Thoracic aorta (tissue), 2 donors: ENCODE measurements at places on chromosomes 5 and 9. TPM values are rescaled to one million over a fixed set of nuclear protein-coding genes. Genes with fewer than 3 reads are reported as not detected.

F12 gene
- total RNA-seq = not detected

DNA sequence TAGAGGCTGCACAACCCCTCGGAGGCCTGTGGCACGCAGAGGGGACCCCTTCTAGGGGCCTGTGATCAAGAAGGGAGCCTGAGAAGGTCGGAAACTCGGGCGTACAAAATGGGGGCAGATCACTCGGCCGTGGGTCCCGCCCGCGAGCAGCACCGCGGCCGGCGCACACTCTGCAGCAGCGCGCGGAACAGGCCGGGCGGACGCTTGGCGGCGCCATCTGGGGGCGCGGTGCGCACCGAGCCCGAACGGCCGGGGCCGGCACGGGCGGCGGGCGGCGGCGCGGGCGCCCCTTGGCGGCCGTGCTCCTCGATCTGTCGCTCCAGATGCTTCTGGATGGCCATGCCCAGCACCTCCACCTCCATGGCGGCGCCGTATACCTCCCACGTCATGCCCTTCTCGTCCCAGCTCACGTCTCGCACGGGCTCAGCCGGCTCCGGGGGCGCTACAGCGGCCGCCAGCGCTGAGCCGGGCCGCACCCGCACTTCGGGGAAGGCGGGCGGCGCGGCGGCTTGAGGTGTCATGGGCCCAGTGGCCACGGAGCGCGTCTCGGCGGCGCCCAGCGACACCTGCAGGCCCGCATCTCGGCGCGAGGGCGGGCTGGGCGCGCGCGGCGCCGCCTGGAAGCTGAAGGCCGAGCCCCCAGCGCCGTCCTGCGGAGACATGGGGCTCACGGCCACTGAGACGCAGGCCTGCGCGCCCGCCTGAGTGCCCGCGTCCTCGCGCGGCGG, 13.1 kb downstream of the GPRIN1 start:
- no peak for DNase-seq

DNA sequence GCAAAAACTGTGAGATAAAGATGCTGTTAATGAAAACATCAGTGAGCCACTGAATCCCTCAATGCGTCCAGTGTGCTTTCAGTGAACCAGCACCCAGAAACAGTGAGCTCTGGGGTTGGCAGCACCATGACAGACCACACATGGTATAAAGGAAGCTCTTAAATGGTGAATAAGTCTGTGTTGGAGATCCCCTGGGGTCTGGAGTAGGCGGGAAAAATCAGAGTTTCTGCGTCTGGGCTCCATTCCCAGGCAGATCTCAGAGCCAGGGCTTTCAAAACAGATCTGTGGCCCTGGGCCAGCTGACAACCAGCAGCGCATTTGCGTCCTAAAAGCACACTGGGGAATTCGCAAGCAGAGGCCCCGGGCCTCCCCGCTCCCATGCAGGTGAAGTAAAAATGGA, 233.5 kb downstream of the FRMD3 start:
- peak; percentile 27 for DNase-seq

DNA sequence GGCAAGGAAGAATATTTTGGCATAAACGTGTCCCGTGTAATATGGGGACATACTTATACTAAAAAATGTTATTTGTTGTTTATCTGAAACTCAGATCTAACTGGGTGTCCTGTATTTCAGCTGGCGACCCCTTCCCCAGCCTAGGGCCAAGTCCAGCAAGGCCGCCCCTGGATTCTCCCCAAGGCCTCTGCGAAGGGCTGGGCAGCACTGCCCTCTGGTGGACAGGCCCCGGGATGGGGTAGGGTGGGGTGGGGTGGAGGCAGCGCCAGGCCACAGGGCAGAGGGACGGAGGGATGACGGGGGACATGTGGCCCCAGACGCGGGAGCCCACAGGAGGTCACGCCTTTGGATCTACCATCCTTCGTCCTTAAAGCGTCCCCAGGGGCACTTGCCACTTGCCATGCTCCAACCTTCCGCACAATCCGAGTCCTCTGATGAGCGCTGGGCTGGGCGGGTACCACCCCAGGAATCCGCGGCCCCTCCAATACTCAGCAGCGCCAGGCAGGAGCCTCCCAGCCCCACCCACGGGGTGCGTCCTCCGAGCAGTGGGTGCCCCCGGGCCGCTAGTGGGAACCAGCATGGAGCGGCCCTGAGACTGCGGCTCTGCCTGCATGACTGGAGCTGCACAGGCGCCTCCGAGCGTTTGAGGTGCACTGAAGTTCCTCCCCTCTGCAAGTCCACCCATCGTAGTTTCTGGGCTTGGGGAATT, 7.1 kb upstream of the AGPAT2 start:
- DNase-seq = no peak

DNA sequence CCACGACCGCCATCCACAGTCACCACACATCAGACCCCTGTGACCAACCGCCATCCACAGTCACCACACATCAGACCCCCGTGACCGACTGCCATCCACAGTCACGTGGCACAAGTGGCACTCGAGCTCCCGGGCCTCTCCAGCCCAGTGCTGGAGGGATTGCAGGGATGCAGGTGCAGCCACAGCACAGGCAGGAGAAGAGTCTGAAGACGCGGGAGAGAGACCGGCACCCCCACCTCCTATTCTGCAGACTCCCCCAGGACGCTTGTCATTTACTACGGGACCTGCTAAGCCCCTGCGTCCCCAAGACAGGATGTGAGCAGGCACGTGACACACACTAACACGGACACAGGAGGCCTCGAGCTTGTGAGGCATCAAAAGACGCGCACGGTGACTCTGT, 21.1 kb downstream of the TERT start:
- DNase-seq = no peak
